ENCODE measurements at places on chromosomes 2 and 18.

DNA sequence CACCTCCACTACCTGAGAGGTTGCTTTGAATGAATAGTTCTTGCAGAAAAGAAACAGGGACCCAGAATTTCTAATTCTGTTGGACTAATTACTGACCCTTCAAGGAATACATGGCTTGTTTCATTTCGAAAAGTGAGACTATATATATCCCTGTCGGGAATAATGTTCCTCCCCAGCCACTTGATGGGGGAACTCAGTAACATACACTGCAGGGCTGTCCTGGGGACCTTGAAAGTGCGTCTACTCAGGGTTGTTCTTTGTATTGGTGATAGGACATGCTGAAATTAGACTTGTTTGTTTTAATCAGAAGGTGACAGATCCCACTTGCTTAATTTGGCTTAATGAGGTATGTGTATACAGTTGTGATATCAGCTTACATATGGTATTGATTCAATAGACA is 25.5 kb downstream of the MGAT5 start:
- no peak for DNase-seq

DNA sequence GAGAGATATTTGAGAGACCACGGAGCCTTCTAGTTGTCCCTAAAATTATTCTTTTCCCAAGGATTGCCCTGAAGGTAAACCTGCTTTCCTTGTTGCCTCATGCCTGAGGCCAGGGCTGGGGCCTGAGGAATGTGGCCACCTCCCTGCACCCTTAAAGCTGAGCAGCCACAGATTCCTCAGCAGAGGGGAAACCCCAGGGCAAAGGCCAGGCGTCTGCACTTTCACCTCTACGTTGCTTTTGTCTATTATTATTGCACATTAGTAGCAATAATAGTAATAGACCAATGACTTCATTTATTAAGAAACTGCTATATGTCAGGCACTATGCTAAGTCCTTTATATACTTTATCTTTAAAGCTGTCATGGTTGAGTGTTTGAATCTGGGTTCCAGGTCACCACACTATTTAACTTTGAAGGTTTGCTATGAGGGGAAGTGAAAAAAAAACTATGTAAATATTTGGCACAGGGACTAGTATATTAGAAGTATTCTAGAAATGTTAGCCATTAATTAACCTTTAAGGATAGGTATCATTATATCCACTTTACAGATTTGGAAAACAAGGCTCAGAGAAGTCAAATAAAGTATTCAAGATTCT is 104.2 kb downstream of the LRRC30 start:
- no peak for DNase-seq

- DNase-seq: no peak
Observed at GRCh38 chr2:157158111-157158510, 99.4 kb upstream of the GALNT5 start.

DNA sequence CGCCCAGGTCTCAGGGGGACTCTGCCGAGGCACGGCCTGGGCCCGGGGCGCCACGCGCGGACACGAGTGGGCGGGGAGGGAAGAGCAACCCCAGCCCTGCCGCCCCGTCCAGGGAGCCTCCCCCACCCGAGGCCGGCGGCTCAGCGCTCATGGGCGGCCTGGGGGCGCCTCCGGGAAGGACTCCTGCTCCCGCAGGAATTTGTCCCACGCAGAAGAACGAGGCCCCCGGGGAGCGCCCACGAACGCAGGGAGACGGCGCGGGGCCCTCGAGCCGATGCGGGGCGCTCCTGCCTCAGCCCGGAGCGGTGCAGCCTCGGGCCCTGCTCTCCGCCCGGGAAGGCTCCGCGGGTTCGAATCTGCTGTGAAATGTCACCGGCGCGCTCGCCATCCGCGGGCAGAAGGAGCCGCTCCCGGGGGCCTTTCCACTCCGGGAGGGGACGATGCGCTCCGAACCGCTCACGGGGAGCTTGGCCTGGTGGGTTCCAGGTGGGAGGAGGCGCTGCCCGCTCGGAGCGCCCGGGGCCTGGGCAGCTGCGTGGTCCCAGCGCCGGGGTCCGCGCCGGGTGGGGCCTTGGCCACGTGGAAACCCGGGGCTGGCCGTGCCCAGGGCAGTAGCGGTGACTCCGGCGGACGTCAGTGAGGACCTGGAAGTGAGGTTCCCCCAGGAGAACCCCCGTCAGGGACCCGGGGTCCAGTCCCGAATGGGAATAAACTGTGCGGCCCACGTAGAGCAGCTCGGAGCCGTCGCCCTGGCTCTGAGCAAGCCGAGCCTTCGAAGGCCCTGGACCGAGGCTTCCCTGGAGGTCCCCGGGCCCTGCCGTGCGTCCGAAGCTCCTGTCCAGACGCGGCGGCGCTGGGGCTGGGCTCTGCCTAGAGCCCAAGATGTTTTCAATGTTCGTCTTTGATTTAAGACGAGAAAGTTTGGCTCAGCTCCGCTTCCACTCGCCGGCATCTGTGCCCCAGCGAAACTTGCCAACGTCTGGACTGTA is 41.4 kb upstream of the CTDP1 start:
- no peak for DNase-seq

GRCh38 chr2:211062297-211062612 is 505.9 kb downstream of the CPS1 start:
- no peak for DNase-seq

DNA sequence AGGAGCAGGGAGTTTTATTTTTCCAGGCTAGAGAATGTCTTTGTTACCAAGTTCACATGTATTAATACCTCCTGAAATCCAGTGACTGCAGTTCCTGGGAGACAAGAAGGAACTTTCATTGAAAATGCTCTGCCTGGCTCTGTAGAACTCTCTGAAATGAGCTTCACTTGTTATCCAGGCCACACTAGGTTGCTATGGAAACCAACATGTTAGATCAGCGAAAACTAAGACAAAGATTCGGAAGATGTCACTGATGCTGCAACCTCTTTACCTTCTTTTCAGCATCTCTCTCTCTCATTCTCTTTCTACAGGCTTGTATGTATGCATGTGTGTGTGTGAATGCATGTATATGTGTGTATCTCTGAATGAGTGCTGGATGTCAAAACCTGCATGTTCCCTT is 218.5 kb downstream of the TRIB2 start:
- no peak for DNase-seq

DNA sequence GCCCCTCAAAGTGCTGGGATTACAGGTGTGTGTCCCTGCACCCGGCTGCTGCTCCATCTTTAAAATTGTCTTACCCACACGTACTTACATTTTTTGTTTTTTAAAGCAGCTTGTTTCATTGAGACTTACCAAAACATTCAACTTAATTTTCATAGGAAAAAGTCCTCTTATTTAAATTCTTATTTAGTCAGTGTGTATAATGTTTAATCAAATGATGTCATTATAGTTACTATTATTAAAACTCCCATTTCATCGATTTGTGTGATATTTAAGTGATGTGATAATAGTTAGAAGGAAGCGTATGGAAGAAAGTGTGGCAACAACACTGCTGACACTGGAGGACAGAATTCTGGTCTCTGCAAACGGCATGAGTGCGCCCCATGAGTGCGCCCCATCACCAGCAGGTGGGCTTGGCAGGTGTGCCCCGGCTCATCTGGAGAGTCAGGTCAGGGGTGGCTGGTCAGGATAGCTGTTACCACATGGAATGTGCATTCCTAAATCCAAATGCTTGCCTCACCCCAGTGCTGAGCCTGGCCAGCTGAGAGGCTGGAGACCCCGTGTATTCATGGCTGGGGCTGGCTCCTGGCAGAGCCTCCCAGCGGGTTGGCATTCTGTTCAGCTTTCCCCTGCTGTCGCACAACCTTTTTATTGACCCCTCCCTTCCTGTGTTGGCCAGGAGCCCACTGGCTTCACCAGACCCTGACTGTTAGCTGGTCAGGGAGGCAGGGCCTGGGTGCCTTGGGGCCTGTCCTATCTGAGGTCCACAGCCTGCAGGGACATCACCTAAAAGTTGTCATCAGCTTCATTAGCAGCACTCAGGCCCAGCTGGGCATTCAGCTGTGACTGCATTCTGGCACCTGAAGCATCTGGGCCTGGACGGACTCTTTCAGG is 79.7 kb downstream of the AGAP1 start:
- no peak for DNase-seq

- DNase-seq: peak; percentile 31
Observed at GRCh38 chr2:237563816-237564215, 2.6 kb upstream of the PRLH start.

- no peak for DNase-seq
Observed at GRCh38 chr18:45083226-45083855, 402.7 kb downstream of the SETBP1 start.

- DNase-seq: no peak
Observed at GRCh38 chr2:105712981-105713596, 31.6 kb upstream of the NCK2 start.

DNA sequence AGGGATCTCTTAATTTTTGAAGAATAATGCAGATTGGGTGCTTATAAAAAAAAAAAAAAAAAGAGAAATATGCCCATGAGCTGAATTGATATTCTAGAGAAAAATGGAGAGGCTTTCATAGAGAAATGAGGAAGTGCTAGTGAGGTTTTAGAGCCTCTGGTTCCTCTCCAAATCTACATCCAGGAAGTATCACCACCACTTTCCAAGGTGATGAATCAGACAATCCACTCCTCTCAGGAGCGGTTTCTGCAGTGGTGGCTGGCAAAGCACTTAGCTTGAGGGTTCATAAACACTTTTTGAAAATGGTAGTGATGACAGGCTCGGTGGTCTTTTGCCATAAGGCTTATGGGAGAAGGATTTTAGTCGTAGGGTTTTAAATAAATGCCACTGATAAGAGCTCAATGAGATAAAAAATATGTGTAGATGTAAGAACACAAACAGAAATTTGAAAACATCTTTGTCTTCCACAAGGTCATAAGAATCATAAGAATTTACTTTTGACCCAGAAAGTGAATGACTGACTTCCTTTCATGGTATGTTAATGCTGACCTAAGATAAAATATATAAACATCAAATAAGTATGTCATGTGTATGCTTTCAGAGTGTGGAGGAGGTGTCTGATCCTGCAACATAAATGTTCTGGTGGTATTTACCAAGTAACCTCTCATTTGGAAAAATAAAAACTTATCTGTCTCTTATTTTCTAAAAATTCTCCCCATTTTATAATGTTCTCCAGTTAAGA is 42.1 kb upstream of the DSG1 start:
- DNase-seq: peak; percentile 49

- no peak for DNase-seq
Observed at GRCh38 chr2:45570671-45571334, 40.3 kb downstream of the SRBD1 start.

GRCh38 chr2:136179602-136179975 is 61.6 kb upstream of the CXCR4 start:
- no peak for DNase-seq

DNA sequence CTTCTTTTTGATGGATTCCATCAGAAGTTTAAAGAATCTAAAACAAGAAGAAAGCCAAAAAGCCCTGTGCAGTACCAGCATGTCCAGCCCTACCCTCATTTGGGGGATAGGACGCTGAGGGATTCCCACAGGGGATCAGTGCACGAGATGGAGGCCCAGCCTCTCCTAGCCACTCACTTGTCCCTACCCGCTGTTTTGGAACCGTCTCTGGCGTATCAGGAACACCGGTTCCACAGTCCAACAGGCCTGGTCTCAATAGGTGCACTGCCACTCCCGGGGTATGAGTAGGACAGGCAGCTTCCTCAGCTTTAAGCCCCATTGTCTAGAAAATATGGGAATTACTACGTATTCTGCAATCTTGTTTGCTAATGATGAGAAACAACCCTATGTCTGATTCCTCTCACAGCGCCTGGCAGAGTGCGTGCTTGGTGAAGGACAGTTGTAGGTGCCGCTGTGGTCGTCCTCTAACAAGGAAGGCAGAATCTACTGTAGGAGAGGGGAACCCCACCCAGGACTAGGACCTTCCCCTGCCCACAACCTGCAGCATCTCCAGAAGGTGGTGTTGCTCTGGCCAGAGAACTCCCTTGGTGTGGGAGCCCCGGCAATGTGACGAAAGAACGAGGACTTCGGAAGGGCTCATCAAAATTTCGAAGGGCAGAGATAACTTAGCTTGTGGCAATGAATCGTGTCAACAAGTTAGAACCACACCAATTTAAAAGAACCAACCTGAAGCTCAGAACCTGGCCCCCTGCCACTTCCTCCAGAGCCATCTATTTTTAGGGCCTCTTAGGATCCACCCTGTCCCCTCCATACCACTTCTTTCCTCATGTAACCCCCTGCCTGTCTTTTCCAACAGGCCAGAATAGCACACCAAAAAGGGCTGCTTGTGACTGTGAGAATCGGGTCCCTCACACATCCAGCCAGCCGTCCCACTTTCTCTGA is 71.7 kb downstream of the POLR1A start:
- DNase-seq: no peak

DNA sequence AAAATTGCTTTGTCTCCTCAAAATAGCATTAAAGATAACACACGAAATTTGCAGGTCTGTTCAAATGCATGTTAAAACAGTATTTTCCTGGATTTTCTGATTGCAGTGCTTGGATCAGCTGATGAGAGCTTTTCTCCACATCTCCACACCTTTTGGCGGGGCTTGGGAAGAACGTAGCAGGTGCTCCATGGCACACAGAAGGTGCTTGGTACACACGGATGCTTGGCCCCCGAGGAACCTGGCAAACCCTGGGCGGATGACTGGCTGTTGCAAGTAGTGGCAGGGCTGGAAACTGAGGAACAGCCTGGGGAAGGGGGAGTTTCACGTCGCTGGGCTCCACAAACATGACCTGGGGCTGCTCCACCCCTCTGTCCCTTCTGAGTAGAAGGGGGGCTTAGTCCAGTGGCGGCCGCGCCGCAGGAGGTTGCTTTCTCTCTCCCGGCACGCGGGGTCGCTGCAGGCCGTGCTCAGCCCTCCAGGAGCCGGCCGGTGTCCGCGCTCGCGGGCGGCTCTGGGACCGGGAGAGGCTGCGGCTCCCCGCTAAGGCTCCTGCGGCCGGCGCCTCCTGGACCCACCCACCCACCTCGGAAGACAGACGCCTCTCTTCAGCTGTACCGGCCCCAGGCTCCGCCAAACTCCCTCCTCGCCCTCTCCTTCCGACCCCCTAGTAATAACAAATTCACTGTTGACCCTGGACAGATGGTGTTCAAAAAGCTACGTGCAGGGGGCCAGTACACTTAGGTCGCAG is 69.3 kb downstream of the MARCO start:
- DNase-seq: peak; percentile 65

DNA sequence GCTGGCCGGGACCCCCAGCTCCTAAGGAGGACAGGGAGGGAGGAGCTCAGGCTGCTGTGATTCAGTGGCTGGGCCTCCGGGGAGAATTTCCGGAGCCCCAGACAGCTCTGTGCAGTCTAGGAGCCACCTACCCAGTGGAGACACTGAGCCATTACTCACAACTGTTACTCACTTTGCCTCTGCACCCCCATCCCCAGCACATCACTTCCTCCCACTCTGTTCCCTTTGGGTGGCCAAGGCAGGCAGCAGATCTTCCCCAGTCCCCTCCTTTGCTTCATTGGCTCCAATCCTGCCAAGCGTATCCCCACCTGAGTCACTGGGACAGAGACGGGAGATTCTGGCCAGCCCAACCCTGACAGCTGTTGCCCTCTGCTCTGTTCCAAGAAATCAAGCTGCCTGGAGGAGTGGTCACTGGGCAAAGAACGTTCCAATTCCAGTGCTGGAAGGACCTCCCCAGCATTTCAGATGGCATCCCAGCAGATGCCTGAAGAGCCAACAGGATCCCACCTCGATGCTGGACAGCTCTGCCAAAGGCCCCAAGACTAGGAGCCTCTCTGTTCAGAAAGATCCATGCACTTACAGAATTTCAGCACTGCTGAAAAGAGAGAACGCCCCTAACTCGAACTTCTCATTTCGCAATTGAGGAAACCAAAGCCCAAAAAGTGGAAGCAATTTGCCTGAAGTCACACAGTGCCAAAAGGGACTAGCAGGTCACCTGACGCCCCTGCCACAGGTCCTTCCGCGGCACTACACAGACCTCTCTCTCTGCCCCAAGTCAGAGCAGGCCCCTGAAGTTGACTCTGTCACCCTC is 68.3 kb downstream of the TNS1 start:
- DNase-seq: peak; percentile 83

Measured in hematopoietic multipotent progenitor cell treated with erythropoietin and hydrocortisone succinate and interleukin-3 and kit ligand, for 4 days (in vitro differentiated cells).